ENCODE measurements at places on chromosomes 1 and 21. TPM values are rescaled to one million over a fixed set of nuclear protein-coding genes. Genes with fewer than 3 reads are reported as not detected.

The C1orf56 gene
- 2.3 TPM for total RNA-seq

The FCRL6 gene
- 1.5 TPM for total RNA-seq

The TNFAIP8L2 gene
- 24.6 TPM for total RNA-seq

- DNase-seq, result no peak
Measured at GRCh38 chr1:205047764-205048231, 4.8 kb downstream of the CNTN2 start.

The THEMIS2 gene
- 12.4 TPM for total RNA-seq

The S100A2 gene
- total RNA-seq, result 0.81 TPM

DNA sequence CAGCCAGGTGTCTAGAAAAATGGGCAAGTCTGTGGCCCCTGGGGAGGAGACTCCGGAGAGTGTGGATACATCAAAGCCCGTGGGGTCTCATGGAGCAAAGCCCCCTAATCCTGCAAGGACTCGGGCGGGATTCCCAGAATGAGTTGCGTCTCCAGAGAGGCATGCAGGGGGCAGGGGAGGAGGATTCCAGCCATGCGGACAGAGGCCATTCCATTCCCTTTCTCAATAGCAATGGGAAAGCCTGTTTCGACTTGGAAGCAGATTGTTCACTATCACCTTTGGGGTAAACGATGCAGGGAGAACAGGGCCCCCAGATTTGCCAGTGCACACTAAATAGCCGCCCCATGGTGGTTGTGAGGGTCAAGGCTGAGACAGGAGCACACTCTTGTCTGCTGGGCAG, 15.4 kb upstream of the PRDM15 start:
- DNase-seq, result no peak

DNA sequence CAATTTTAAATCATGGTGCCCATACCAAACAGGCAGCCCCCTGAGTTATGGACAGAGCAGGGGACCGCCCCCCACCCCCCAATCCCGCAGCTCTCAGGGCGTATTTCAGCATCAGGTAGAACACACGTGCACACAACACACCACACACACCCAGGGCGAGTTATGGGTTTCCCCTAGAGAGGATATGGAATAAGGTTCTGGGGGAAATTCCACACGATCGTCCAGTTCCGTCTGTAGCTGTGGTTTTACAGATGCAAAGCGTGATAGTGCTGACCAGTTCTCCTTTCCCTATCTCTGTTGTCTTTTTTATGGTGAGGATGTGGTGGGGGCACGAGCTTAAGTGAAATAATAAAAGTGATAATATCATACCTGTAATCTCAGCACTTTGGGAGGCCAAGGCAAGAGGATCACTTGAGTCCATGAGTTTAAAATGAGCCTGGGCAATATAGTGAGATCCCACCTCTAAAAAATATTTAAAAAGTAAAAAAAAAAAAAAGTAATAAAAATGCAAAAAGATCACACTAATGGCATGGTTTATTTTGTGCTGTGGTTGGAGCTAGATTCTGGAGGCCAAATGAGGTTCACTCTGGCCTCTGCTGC, 25.1 kb downstream of the C2CD2 start:
- DNase-seq, result no peak

DNA sequence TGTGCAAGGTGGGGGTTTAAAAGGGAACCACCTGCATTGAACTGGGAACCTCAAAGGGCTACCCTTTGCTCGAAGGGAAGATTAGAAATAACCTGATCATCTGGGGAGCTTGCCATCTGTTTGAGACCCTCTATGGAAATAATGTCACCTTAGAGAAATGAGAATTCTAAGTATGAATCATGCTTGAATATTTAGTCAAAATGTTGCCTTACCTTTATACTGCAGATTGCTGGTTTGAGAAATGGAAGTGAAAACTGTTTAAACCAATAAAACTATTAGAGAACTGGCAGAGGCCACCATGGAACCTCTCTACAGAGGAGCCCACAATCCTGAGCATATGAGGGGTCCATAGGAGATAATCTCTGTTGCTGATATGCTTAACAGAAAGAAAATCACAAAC, 131.2 kb upstream of the FAM78B start:
- DNase-seq, result no peak

DNA sequence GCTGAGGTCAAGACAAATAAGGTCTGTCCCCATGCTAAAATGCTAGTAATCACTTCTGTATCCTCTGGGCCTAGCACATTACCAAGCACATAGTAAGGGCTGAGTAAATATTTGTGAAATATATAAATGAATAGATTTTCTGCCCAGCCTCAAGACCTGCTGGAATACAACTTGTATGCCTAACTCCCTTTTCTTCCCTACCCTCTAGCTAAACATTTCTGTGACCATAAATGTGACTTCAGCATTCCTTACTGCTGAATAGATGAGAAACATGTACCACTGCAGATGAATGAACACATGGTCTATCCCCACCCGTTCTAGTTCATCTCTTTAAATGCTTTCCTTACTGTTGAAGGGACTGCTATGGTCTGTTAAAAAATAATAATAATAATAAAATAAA, 209.0 kb upstream of the HOOK1 start:
- no peak for DNase-seq

All from CD8-positive, alpha-beta memory T cell (primary cell).